ENCODE measurements at places on chromosomes 2 and 18. TPM values are rescaled to one million over a fixed set of nuclear protein-coding genes. Genes with fewer than 3 reads are reported as not detected.
A peak's percentile ranks its signal among the peaks of the same experiment; 100 is the strongest.

- DNase-seq = no peak
- H3K27ac ChIP-seq = no peak overlapping the region
- H3K4me1 ChIP-seq = no peaks in the 10 kb centered on the region
- H3K36me3 ChIP-seq = no peaks in the 10 kb centered on the region
- peaks cover 3% of the 10 kb centered on the region for H3K27me3 ChIP-seq
These were observed 20.9 kb upstream of the TFPI start for GRCh38 chr2:187574969-187575750.

Gene SERPINB13
- not detected for total RNA-seq

DNA sequence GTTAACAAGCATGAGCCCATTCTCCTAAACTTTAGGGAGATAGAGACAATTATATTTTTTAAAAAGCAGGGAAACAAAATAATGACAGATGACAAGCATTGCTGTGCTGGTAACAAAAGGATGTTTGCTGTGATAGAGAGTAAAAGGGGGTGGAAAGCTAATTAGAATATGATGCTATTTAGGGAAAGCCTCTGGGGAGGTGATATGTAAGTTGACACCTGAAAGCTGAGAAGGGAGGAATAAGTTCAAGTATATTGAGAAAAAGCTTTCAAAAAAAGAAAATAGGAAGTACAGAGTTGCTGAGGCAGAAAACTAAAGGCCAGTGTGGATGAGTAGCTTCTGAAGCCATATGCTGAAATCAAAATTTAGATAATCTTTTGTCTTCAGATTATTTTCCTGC is 565.2 kb upstream of the NRXN1 start:
- no peaks in the 10 kb centered on the region for H3K4me1 ChIP-seq
- H3K4me3 ChIP-seq = no peak overlapping the region

Gene ANKRD39
- total RNA-seq = 41.1 TPM

Gene CNRIP1
- not detected for total RNA-seq

DNA sequence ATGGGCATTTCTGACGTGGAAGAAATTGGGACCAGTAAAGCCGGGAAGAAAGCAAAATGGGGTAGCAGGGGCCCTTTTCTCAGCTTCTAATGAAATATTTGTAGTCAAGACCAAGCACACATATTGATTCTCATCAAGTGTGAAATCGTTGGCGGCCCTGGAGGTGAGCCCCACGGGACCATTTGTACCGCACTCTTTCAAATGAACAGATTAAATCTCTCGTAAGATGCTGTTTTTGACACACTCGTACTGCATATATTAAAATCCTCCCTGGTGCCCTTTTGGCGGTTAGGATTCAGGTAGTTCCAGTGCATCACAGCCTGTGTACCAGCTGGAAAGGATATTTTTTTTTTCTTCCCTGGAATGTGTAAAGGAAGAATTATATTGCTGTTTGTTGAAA is 9.9 kb upstream of the MYL1 start:
- H3K27ac ChIP-seq = no peak overlapping the region
- no peak for DNase-seq
- no peaks in the 10 kb centered on the region for H3K27me3 ChIP-seq
- H3K4me3 ChIP-seq = no peak overlapping the region
- no peaks in the 10 kb centered on the region for H3K4me1 ChIP-seq
- H3K36me3 ChIP-seq = no peaks in the 10 kb centered on the region

Gene GREB1
- total RNA-seq = 0.10 TPM

GRCh38 chr2:181197140-181197760 is 216.8 kb downstream of the UBE2E3 start:
- no peaks in the 10 kb centered on the region for H3K27me3 ChIP-seq
- peaks cover 45% of the 10 kb centered on the region for H3K36me3 ChIP-seq
- DNase-seq = no peak
- H3K4me1 ChIP-seq = peaks cover 55% of the 10 kb centered on the region
- H3K4me3 ChIP-seq = peak overlapping the region; percentile 11

GRCh38 chr18:60372596-60372995 is at the start of gene MC4R:
Gene MC4R (minus strand): TSS chr18:60372775. CDS start chr18:60372349, 426 bp downstream.
- no peaks in the 10 kb centered on the region for H3K27me3 ChIP-seq
- no peak for DNase-seq
- H3K4me3 ChIP-seq = no peak within 1 kb of the TSS
- H3K27ac ChIP-seq = no peak within 1 kb of the TSS
- no peaks in the 10 kb centered on the region for H3K36me3 ChIP-seq
- H3K4me1 ChIP-seq = no peaks in the 10 kb centered on the region

GRCh38 chr2:30161929-30162706 is 15.3 kb downstream of the YPEL5 start:
- H3K27me3 ChIP-seq = no peaks in the 10 kb centered on the region
- H3K36me3 ChIP-seq = peaks cover 32% of the 10 kb centered on the region
- no peak overlapping the region for H3K27ac ChIP-seq
- no peak overlapping the region for H3K4me3 ChIP-seq
- peaks cover 11% of the 10 kb centered on the region for H3K4me1 ChIP-seq

DNA sequence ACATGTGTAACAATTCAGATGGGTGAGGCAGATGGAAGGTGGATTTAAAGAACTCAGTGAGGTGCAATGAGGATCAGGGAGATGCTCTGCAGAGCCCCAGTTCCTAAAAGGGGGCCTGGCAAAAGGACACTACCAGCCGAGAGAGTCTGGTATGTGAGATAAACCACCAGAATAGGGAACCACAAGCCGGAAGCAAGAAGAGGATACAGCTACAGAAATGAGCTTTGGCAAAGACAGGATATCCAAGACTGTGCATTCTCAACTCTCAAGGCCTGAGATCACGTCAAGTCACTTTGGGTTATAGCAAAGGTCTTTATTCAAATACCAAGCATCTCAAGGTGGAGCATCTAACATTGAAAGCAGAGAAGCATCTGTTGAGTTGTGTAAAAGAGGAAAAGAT is 293.5 kb downstream of the ARHGAP15 start:
- no peak overlapping the region for H3K27ac ChIP-seq
- no peak for DNase-seq
- H3K27me3 ChIP-seq = no peaks in the 10 kb centered on the region

- DNase-seq = no peak
- H3K4me3 ChIP-seq = no peak overlapping the region
- H3K4me1 ChIP-seq = no peaks in the 10 kb centered on the region
These were observed 4.5 kb downstream of the SLC14A1 start for GRCh38 chr18:45728336-45729010.

- H3K27ac ChIP-seq = no peak overlapping the region
- H3K4me3 ChIP-seq = no peak overlapping the region
- DNase-seq = no peak
- no peaks in the 10 kb centered on the region for H3K27me3 ChIP-seq
These were observed 30.2 kb downstream of the NRP2 start for GRCh38 chr2:205712508-205712907.

GRCh38 chr2:218257390-218257981 is 3.3 kb upstream of the GPBAR1 start:
- peaks cover 31% of the 10 kb centered on the region for H3K4me1 ChIP-seq
- H3K27me3 ChIP-seq = no peaks in the 10 kb centered on the region
- H3K4me3 ChIP-seq = no peak overlapping the region
- H3K27ac ChIP-seq = peak overlapping the region; percentile 83
- DNase-seq = peak; percentile 46
- H3K36me3 ChIP-seq = peaks cover 38% of the 10 kb centered on the region

DNA sequence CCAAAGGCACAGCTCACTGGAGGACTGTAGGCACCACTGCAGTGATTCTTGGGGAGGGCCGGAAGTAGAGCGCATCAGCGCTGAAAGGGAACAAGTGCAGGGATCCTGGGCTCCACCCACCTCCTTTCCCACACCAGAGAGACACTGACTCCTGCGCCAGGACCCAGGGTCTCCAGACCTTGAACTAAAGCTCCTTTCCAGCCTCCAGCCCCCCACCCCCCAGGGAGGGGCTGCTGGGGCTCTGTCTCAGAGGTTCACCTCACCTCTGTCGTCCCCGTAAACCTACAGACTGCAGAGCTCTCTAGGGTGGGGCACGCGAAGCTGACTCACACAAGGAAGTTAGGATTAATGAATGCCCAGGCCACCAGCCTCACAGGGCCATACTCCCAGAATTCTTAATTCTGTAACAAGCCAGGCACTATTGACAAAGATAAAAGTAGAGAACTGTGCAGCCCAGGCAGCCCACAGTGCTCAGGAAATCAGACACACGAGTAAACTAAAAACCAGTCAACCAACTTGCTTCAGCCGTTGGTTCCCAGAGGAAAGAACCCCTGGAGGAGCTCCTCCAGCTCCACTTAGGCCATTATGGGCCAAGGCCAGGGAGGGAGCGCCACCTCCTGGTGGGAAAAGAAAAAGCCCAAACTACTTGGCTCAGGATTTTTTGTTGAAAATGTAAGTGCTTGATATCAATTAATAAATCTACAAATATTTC is 45.1 kb upstream of the ACAA2 start:
- H3K4me1 ChIP-seq = peaks cover 4% of the 10 kb centered on the region
- no peaks in the 10 kb centered on the region for H3K36me3 ChIP-seq
- H3K4me3 ChIP-seq = no peak overlapping the region
- no peak overlapping the region for H3K27ac ChIP-seq
- peak; percentile 38 for DNase-seq
